ENCODE measurements at places on chromosomes 12 and 14.
A peak's percentile ranks its signal among the peaks of the same experiment; 100 is the strongest.

DNA sequence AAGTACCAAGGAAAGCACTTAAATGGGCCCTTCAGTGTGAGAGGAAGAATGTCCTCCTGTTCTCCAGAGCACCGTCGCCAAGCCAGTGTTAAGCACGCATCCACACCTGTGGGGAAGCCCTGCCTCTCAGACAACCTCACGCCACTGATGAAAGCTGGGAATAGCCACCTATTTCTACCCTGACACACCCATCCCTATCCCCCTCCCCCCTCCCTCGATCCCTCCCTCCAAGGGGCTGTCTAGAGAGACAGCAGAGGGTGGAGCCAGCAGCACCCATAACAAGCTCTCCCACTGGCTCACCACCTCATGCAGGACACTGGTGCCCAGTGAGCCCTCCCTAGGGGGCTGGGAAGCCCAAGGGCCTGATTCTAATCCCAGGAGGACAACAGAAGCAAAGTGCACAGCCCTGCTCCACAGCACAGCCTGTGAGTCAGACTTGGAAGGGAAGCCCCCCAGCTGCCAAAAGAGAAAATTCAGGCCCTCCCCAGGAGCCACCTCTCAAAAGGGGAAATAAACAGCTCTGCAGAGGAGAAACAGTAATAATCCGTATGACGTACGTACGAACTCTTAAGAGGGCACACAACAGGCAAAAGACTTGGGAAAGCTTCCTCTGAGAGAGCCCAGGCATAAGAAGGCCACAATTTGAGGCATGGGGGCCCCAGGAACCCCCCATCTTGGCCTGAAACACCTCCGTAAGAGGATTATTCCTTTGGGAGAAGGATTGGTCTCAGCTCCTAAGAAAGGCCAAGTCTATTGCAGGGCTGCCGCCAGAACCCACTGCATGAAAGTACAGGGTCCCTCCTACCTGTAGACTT lies 7.8 kb downstream of the PITPNM2 start:
- no peak for DNase-seq

DNA sequence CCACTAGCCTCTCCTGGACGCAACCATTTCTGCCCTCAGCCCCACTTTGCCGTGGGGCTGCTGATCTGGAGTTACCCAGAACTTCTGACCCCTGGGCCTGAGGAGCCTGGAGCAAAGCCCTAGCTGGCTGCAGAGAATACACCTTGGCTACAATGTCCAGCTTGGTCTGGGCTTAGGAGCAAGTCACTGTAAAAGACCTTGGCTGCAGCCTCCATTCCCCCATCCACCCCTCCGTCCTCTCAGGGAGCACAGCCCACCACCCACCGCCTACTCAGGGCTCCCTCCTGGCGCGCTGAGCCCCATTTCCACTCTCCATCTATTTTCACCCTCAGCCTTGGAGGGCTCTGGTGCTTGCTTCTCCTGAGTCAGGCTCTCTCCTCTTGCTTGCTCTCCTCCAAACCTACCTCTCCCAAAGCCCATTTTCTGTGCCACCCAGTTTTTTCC lies 42.9 kb downstream of the ERH start:
- no peak for DNase-seq

DNA sequence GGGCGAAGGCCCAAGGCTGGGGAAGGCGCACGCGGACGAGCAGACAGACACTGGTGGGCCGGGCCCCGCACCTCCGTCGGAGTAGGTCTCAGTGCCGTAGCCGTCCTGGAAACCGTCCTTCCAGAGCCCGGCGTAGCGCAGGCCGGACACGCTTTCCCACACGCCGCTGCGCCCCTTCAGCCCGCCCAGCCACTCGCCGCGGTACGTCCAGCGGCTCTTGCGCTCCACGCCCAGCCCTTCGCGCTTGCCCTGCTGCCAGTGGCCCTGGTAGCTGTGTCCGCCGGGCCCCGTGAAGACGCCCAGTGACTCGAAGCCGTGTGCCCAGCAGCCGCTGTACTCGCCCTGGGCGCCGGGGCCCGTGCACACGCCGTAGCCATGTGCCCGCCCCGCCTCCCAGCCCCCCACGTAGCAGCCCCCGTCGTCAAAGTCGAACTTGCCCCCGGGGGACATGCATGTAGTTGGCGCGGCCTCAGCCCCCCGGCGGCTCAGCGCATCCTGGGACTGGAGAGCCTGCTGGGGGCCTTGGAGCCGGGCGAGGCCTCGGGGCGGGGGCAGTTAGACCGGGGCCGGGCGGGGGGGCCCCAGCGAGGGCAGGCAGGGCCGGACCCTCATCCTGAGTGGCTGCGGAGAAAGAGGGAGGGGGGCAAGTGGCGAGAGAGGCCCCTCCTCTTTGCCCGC lies 1.4 kb downstream of the JPH4 start:
- no peak for DNase-seq

- no peak for DNase-seq
Observed at GRCh38 chr12:131511803-131512561, 198.9 kb upstream of the SFSWAP start.

DNA sequence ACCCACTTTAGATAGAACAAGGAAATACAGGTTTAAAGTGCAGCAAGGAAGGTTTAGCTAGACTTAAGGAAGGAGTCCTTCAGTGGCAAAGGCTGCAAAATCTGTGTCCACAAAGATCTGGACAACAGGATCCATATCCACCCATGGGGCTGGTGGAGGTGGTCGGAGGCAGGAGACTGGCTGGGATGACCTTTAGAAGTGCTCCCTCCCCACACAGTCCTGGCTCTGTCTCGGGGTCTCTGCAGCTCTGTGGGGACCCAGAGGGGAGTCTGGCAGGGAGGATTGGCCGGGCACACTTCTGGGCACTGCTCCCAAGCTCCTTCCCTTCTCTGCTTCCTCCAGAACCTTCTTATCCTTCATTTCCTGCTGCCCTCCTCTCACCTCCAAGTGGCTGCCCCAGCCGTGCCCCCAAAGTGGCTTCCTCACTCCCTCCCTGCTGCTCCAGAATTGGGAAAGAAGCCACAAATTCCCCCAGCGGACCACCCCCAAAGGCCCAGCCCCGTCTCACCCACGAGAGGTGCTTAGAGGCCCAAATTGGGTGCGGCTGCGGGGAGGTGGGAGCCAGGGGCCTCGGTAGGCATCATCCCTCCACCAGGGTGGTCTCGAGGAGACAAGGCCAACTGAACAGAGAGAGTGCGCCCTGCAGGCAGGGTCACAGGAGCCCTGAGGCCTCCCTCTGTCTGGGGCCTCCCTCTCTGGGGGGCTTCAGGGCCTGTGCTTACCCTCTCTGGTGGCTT lies 21.9 kb upstream of the PGF start:
- DNase-seq: no peak

DNA sequence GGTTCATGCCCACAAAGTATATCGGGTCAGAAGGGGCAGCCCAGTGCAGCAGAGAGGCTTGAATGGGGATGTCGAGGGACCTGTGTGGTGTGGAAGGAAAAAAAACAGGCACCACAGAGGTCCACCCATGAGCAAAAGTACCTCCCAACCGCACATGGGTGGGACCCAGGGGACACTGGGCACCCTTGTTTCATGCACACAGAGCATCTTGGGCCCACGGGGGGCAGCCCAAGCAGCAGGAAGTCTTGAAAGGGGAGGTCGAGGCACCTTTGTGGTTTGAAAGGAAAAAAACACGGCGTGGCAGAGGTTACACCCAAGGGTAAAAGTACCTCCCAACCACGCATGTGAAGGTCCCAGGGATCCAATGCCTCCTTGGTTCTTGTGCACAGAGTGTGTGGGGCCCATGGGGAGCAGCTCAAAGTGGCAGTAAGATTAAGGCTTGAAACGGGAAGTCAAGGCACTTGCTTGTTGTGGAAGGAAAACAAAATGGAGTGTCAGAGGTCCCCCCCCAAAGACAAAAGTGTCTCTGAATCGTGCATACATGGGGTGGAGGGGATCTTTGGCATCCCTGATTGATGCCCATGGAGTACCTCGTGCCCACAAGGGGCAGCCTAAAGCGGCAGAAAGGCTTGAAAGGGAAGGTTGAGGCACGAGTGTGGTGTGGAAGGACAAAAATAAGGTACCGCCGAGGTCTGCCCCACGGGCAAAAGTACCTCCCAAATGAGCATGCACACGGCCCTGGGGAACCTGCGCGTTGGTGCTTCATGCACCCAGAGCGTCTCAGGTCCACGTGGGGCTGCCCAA lies 575.5 kb downstream of the ALG10 start:
- DNase-seq: no peak

DNA sequence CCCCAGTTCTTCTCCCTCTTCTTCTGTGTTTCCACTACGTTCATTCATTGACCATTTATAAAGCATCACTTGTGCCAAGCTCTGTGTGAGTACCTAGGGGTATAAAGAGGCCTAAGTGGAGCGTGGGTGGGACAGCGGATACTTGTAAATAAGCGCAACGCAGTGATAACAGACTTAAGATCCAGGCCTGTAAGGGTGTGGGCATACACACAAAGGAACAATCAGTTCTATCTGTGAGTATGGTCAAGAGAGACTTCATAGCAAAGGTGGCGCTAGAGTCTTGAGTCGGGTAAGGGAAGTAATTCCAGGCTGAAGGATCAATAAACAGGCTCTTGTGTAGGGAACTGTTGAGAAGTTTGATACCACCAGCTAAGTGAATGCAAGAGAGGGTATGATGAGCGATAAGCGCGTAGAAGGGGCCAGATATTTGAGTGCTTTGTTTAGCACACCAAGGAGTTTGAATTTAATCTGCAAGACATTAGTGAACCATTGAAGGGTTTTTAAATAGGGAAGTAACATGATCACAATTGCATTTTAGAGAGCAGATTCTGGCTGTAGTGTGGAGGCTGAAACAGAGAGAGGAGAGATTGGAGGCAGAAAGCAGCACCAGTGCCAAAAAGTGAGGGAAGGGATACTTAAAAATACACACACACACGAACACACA lies 1.0 kb upstream of the GXYLT1 start:
- no peak for DNase-seq

DNA sequence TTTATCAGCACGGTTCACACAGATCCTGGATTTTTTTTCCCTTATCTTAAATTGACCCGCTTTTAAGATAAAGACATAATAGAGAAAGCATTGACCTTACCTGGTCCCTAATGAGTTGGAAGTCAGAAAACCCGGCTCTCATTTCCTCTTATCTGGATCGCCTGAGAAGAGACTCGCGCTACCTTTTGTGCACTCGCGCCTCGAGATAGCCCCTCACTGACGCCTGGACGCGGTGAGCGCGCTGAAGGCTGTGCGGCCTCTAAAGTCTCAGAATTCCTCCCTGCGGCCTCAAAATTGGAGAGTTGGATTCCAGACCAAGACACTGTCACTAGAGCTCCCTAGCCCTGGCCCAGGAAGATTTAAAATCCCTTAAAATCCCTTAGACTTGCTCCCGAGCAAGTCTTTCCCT lies 7.0 kb downstream of the NKX2-1 start:
- DNase-seq: no peak

- no peak for DNase-seq
Observed at GRCh38 chr12:94254270-94254669, 105.9 kb downstream of the PLXNC1 start.

DNA sequence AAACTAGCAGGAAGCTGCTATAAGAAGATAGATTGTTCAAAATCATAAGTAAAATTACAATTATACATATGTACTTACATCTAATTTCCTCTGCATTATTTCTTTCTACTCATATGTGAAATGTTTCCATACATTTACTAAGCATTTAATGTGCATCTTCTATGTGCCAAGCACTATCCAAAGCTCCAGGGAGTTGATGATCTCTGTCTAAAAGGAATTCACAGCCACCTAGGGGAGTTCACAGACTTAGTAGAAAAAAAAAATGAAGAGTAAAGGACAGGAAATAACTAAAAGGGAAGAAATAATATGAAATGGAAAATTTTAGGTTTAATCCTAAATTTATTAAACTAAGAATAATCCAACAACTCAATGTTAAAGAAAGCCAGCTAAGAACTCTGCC lies 91.7 kb downstream of the EFCAB11 start:
- DNase-seq: no peak

GRCh38 chr12:8852119-8852518 lies 29.7 kb downstream of the A2ML1 start:
- DNase-seq: no peak

- peak; percentile 48 for DNase-seq
Observed at GRCh38 chr14:98984719-98985041, 287.3 kb downstream of the BCL11B start.

DNA sequence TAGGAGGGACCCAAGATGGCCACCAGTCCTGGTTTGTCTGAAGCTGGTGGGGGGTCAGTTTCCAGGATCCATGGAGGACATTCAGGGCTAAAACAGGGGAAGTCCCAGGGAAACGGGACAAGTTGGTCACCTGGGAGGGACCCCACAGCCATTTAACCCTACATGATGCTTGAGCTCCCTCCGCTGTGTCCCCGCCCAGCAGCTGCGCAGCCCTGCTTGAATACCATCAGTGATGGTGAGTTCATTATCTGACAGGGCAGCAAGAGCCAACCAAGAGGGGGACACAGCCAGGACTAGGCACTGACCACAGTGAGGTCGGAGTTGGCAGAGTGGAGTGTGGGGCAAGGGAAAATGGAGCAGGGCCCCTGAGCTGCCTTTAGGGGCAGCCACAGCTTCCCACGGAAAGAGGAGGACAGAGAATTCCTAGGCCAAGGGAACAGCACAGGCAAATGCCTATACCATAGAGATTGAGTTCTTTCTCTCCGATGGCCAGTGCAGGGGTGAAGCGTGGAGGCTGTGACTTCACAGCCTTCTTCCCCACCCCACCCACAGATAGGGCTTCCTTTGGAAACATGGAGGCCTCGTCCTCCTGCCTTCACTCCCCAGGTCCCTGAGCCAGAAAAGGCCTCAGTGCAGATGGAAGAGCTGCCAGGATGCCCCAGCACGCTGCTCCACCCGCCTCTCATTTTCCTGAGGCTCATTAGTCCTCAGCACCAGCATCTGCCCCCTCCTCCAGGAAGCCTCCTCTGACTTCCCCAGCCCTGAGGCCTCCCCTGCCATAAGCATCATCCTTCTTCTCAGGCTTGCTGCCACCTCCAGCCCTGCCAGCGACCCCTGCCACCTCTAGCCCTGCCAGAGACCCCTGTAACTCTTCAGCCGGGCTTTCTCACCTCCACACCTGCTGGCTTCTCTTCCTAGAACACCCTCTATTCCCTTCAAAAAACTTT lies 51.4 kb downstream of the CYP46A1 start:
- DNase-seq: no peak

DNA sequence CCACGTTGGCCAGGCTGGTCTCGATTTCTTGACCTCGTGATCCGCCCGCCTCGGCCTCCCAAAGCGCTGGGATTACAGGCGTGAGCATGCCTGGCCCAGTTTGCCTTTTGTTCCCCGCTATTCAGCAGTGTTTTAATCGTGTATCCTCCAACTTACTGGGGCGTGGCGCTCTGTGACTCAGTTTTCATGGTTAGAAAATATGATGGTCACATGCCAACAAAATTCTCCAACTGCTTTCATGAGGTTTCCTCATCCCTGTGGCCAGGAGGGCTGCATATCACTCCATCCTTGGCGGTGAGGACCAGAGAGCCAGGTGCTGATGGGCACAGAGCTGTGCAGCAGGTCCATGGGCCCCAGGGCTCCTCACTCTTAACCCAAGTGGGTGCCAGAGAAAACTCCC lies 33.0 kb upstream of the PRMT8 start:
- DNase-seq: no peak

- no peak for DNase-seq
Observed at GRCh38 chr14:95134304-95134933, 22.9 kb downstream of the DICER1 start.

DNA sequence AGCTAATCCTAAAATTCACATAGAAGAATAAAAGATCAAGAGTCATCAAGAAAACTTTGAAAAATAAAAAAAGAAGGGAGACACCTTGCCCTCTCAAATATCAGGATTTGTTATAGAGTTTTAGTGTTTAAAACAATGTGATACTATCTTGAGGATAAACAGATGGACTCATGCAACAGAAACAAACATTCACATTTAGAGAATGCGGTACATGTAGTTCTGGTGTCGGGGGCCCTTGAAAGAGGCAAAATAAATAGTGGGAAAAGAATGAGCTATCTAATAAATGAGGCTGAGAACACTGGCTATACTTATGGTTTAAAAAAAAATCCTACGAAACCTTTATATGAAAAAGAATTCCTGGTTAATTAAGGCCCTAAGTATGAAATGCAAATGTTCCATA lies 127.7 kb downstream of the LLPH start:
- DNase-seq: no peak
